HS-27A (cell line): ENCODE measurements at places on chromosomes 13 and 19.

GRCh38 chr13:90947976-90948375 is 399.5 kb upstream of the MIR17HG start:
- no peak for DNase-seq

- no peak for DNase-seq
These were observed 500.9 kb downstream of the GPC6 start for GRCh38 chr13:93727211-93728141.

- DNase-seq, result no peak
These were observed 7.1 kb upstream of the CLPP start for GRCh38 chr19:6354098-6354674.

DNA sequence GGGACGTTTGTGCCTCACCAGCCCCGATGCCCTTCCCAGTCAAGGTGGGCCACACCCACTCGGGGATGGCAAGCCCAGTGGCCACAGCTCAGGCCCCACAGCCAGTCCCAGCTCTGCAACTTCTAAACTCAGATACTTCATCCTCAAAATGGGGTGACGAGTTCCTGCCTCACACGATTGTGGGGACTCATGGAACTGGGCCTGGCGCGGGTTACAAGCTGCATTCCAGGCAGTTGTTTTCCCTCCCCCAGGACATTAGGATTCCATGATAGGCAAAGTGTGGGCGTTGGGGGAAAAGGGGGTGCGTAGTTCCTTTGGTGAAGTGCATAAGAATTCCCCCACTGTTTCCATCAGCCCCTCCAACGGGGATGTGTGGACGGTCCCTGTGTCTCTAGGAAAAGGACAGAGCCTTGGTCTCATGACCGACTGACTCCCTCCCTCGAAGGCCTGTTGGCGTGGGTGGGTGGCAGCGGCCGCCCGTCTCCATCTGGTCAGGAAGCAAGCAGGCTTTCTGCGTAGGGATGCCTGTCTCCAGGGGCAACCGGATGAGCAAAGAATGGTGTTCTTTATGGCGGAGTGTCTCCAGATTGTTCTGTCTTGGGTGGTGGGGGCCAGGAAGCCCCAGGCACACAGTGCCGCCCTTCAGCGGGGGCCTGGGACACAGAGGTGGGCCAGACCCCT is 21.1 kb upstream of the NPAS1 start:
- no peak for DNase-seq

DNA sequence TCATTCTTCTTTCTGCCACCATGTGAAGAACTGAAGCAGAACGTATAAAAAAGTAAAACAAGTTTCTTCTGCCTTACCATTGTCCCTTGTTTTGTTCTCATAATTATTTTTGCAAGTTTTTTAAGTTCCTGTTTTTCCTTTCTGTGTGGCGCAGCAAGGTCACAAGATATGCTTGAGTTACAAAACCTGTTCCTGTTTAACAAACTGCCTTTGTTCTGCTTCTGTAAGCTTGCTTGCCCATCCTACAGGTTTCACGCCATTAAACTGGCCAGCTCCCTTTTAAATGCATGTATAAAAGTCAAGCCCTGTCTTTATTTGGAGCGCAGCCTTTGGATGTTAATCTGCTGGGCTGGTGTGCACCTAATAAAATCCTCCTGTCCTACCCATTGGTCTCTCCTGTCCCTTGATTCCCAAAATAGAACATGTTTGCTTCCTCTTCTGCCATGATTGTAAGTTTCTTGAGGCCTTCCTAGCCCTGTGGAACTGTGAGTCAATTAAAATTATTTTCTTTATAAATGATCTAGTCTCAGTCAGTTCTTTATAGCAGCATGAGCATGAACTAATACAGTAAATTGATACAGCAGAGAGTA is 1115.4 kb downstream of the SLITRK1 start:
- no peak for DNase-seq

DNA sequence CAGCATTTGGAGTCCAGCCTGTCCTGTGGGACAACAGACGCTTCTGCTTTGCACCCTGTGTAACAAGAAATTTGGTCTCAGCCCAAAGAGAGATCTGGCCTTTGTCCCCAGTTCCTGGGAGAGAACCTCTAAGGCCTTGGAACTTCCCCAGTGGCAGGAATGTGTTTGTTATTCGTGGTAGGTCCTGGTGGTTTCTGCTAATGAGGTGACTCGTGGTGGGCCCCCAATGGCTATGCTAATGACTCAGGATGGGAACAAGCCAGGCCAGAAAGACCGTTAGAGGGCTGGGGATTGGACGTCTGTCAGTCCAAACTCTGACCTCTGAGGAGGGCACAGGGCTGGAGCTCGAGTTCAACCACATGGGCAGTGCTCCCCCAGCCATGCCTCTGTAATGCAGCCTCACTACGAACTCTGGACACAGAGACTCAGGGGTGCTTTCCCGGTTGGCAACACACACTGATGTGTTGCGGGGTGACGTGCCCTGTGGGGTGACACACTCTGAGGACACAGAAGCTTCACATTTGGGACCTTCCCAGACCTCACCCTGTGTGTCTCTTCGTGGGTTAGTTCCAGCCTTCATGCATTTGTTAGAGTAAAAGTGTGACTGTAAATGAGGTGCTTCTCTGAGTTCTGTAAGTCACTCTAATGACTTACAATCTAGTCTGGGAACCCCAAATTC is 38.9 kb downstream of the TEX29 start:
- no peak for DNase-seq
